Right cardiac atrium (tissue), 5 donors: ENCODE measurements at places on chromosomes 5 and 9.
A peak's percentile ranks its signal among the peaks of the same experiment; 100 is the strongest.

- DNase-seq, result no peak
These were observed 274.9 kb downstream of the AUH start for GRCh38 chr9:91086657-91087461.

DNA sequence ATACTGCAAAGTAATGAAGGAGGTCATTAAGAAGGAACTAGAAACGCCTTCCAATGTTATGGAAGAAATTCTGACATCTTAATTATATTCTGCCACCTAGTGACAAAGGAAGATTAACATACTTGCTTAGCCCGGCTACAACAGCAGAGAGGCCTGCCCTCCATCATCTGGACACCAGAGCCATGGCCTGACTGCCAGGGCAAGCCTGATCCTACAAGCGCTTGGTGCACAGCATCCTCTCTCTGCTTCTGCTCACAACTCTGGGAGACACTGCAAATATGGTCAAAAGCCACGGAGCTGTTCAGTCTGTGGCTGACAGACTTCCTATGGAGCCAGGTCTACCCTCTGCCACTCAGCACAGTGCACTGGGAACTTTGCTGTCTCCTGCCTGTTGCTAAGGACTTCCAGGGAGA is 87.3 kb upstream of the SLC44A1 start:
- peak; percentile 51 for DNase-seq

DNA sequence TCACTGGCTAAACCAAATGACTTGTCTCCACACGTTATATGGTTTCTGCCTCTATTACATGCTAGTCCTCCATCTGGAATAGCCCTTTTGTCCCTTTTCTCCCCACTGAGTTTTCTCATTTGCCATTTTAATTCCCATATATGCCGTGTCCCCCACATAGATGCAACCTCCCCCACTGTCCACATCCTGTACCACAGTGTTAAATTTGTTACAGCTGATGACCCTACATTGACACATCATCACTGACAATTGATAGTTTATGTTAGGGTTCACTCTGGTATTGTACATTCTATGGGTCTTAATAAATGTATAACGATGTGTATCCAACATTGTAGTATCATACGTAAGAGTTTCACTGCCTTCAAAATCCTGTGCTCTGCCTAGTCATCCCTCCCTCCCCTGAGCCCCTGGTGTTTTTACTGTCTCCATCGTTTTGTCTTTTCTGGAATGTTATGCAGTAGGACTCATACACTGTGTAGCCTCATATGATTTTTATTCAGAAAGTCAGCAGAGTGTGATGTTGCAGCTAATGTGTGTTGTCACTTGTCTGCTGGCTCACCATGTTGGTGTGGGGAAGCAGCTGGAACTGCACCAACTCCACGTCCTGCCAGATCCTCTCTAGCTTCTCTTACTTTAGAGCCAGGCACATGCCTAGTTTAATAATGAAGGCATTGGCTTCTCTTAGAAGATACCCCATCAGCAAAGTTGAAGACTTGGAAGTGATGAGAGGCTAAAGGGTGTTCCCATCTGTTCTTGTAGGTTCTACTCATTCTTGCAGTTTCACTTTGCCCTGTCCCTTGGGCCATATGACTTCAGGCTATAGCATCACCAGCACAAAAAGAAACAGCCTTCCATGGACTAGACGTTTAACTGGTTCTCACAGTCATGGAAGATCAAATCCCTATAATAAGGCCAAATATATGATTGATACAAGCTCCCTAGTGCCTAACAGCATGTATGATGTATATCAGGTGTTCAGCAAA is 30.2 kb downstream of the LRRC70 start:
- DNase-seq, result peak; percentile 69

DNA sequence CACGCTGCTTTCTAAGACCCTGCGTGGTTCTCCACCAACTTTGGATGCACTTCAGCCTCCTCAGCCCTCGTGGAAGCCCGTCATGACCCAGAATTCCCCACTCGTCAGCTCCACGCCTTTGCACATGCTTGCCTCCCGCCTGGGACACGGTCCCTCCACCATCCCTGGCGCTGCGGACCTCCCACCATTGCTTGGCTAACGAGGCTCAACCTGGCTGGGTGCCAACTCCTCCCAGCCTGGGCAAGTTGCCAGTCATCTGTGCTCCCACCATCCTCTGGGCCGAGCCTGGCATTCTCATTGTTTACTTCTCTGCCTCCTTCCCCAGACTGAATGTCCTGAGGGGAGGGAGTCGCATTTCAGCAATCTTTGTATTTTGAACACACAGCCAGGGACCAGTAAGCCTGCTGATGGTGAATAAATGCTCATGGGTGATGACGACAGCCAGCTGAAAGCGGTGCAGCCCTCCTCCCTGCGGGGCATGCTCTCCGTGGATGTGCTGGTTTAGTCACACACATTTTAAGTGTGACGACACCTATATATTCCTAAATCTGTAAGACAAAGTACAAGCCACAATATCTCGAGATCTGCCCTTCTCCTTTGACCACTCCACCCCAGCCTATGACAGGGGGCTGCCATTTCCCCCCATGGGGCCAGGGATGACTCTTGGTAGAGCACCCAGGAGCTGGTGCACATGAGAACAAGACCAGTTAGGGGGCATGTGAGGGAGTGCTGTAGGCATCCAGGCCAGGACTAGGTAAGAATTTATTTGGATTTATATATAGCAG is 37.6 kb downstream of the ANKRD33B start:
- DNase-seq, result peak; percentile 90

GRCh38 chr9:110089681-110090370 is 118.1 kb downstream of the C9orf152 start:
- no peak for DNase-seq

- DNase-seq, result no peak
These were observed 25.6 kb downstream of the STC2 start for GRCh38 chr5:173302546-173303155.

- DNase-seq, result no peak
These were observed 17.0 kb upstream of the LCP2 start for GRCh38 chr5:170314541-170315095.

DNA sequence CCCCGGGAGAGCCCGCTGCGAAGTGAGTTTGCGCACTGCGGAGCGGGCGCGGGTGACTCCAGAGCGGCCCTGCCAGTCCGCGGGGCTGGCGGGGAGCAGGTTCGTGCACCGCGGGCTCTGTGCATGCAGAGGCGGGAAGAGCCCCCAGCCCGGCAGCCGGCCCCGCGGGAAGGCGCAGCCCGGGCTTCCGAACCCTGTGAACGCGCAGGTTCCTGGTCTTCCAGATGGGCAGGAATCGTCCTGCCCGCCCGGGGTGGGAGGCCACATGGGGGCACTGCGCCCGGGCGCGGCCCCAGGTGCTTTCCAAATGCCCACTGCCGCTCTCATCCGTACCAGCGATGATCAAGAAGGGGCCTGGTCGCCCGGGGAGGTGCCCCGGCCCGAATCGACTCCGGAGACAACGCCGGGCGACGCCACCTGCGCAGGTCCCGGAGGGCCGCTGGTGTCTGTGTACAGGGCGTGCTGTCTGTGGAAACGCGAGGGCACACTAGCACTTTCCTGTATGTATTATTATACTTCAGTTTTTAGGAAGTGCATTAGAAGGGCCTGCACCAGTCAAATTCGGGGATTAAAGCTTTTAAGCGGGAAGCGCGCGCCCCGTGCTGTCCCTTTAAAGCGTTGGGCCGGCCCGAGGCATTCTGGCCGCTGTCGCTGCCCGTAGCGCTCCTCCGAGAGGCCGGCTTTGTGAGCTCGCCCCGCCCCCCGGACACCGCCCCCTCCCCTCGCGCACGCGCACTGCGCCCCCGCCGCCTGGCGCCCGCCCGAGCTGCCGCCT is at the start of gene WDR5:
Gene WDR5, plus strand, starts transcription at position 740 of the 775 bp plus-strand sequence. CDS start 3,796 bp downstream, outside the sequence.
- peak; percentile 94 for DNase-seq
